ENCODE measurements at places on chromosomes 16 and 17.

DNA sequence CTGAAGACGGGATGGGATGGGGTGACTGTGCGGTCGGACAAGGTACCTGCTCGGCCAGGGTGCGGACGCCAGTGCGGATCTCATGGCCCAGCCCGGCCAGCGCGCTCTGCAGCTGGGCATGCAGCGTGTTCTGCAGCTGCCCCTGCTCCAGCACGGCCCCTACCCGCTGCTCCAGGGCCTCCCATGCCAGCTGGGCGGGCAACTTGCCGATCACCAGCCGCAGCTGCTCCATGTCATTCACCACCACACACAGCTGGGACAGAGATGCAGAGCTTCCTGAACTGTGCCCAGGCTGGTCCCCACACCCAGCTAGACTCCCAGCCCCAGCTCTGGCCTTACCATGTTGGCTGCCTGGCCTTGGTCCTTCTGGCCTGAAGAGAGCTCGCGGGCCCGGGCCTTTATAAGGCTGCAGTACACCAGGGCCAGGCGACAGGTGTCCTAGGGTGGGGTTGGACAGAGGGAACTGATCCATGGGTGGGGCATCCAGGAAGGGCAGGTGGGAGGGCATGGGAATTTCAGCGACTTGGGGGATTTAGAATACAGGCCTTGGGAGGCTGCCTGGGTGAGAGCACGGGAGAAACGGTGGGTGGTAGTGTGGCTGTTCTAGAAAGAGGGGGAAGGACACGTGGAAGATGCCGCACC is 9.8 kb downstream of the UNC13D start:
- no peak for DNase-seq

- no peak for DNase-seq
Measured at GRCh38 chr17:6476810-6477179, 32.5 kb downstream of the PIMREG start.

GRCh38 chr16:87970186-87970585 is 19.0 kb downstream of the BANP start:
- DNase-seq, result no peak

- peak; percentile 88 for DNase-seq
Measured at GRCh38 chr16:2842340-2843000, 12.4 kb downstream of the ZG16B start.

- no peak for DNase-seq
Measured at GRCh38 chr17:65891231-65891735, 300.6 kb downstream of the CEP112 start.

DNA sequence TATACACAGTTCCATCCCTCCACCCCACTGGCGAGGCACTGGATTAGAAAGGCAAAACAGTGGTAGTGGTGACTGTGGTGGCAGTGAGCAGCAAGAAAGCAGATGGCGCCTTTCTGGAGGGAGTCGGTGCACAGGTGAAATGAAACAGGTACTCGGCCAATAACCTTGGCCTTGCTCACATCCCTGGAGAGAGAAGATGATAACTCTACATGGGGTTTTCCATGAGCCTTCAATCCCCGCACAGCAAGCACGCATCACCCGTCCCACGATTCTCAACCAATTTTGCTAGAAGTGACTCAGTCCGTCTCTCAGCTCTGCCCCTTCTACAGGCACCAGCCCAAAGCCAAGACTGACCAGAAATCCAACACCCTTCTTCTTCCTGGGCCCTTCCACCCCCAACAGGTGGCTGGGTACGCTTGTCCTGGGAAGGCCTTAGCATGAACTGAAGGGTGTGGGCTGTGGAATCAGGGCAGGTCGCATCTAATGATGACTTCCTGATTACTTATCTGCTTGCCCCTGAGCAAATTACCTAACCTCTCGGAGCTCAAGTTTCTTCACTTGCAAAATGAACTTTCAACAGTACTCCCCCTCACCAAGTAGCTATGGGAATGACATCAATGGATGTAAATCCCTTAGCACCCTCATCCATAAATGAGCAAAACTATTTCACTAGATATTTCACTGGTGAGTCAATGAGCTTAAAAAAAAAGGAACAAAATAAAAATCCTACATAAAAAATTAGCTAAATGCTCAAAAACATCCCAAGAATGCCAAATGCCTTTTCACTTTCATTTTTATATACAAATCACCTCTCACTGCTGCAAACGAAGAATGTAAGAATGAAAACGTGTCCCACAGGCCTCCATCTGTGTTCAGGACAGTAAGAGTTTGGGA is 18.0 kb downstream of the XPO6 start:
- DNase-seq, result peak; percentile 51

DNA sequence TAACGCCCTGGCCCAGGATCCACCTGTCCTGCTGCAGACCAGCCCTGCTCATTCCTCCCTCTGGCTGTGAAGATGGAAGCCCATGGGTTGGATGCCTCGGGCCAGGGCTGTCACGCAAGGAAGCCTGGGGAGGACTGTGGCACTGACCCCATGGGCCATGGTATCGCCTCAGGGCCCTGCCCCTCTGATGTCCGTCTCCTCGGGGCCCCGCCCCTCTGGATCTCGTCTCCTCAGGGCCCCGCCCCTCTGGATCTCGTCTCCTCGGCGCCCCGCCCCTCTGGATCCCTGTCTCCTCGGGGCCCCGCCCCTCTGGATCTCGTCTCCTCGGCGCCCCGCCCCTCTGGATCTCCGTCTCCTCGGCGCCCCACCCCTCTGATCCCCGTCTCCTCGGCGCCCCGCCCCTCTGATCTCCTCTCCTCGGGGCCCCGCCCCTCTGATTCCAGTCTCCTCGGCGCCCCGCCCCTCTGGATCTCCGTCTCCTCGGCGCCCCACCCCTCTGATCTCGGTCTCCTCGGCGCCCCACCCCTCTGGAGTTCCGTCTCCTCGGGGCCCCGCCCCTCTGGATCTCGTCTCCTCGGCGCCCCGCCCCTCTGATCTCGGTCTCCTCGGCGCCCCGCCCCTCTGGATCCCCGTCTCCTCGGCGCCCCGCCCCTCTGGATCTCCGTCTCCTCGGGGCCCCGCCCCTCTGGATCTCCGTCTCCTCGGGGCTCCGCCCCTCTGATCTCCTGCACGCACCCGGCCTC is 24.0 kb downstream of the METRNL start:
- peak; percentile 48 for DNase-seq

- no peak for DNase-seq
Measured at GRCh38 chr17:19341211-19341631, 21.3 kb downstream of the B9D1 start.

DNA sequence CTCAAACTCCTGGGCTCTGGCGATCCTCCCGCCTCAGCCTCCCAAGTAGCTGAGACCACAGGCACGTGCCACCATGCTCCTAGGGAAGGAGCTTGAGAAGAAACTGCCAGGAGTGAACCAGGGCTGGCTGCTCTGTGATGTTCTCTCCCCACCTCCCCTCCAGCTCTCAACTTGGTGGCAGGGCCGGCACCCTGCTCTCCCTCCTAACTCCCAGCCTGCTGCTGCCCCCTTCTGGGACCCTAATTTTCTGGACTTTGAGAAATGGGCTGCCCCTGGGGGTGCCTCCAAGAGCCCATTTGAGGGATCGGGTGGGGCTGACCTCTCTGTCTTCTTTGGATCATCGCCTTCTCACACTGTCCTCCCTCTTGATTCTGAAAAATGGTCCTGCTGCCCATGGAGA is 14.9 kb upstream of the STAT3 start:
- DNase-seq, result peak; percentile 63

DNA sequence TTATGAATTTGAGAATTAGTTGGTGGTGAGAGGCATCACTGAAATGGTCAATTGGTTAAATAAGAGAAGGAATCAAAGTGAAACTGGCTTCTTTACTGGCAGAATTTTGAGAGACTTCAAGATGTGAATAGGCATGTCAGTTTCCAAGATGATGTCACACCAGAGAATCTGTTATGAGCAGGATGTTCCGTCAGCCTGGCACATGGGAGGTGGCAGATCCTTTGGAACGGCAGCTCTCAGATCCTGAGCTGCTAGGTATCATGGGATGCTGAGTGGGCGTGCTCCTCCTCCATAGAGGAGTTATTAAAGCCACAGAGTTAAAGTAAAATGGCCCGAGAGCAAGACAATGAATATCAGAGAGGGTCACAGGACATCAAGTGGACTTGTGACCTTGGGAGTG is 444.3 kb upstream of the HSBP1 start:
- no peak for DNase-seq

DNA sequence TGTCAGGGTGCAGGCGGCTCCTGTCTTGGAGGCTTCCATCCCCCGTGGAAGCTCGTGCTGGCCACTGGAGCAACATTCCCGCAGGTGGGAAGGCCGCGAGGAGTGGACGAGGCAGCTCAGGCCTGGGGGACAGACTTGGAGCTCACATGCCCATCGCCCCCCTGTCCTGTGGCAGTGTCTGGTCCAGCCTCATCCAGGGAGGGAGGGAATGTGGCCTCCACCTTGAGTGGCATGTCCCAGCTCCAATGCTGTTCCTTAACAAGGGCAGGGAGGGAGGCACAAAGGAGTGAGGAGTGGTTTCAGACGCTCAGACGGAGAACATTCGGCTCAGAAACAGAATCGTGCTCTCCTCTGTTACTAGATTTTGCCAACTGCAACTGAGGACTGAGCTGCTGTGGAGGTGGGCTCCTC is 159.4 kb upstream of the CHMP6 start:
- no peak for DNase-seq

DNA sequence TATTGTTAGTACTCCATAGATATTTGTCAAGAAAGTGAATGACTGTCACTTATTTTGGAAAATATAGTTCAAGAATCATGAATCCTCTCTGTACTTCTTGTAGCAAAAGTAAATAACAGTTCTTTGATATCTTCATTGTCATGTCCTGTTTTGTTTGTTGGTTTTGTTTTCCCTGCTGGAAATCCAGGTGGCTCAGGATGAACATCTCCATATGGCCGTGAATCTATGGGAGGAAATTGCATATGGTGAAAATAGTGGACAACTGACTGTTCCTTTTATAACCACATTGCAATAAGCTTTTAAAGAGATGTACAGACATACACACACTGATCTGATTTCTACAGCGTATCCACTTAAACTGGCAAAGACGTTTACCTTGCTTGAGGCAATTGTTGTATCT is 637.0 kb upstream of the RBFOX1 start:
- DNase-seq, result no peak

DNA sequence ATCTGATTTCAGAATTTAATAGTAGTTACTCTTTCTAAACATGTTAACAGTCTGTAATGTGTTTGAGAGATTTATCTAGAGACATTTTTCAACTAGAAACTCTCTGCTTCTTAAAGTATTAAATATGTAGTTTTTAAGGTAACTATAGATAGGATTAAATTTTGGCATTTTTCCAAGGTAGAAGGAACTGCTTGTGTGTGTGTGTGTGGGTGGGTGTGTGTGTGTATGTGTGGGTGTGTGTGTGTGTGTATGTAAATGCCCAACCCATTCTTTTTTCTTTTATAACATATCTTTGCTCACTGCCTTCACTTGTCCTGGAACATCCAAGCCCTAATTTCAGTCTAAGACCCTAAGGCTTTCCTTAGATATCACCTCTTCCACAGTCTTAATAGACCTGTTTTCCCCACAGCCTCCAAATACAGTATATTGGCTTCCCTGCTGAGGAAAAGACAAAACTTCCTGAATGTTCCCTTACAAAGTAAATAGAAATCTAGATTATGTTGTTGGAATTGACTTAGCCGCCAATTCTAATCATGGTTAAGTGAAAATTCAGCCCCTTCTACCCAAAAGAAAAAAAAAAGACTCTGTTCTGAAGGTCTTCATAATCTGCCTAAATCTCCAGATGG is 33.5 kb downstream of the NUP93 start:
- DNase-seq, result no peak

GRCh38 chr16:63998-64913 is 8.2 kb downstream of the RHBDF1 start:
- DNase-seq, result no peak

- DNase-seq, result no peak
Measured at GRCh38 chr16:25040543-25040942, 25.4 kb upstream of the ARHGAP17 start.

- no peak for DNase-seq
Measured at GRCh38 chr17:49572226-49572625, 3.4 kb upstream of the NXPH3 start.

DNA sequence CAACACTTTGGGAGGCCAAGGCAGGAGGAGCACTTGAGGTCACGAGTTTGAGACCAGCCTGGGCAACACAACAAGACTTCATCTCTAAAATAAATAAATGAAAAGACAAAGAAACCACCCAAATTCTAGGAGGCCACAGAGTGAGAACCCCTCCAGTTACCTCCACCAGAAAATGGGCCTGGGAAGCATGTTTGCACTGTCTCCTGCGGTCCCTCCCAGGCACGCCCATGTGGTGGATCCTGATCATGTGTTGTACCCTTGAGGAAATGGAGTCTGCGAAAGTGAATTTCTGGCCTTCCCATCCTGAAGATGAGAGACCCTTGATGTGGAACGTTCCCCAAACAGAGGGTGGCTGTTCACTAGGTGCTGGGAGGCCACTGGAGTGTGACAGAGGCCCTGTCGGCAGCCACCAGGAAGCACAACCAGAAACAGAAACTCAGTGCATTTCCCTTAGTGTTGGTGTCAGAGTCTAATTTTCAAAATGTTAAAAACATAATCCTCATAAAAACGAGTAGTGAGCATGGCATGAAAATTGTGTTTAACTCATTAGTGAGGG is 19.2 kb upstream of the USP22 start:
- no peak for DNase-seq

DNA sequence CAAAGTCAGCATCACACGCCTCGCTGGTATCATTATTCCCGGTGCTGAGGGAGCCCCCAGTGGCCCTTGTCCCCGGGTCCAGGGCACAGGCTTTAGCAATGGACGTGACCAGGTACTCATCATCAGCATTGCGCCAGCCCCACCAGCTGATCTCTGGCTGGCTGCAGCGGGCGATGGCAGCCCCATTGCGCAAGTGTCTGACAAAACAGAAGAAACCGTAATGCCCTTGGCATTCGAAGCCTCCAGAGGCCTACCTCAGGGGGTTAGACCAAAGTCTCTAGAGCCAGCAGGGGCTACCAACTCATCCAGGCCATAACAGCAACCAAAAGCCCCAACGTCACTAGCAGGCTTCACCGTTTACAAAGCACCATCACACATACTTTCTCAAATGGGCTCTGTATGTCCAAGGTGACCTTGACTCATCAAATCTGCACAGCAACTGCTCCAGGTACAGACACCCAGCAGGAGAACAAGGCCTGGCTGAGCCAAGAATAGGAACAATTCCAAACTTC is 7.3 kb downstream of the MTMR4 start:
- DNase-seq, result no peak

DNA sequence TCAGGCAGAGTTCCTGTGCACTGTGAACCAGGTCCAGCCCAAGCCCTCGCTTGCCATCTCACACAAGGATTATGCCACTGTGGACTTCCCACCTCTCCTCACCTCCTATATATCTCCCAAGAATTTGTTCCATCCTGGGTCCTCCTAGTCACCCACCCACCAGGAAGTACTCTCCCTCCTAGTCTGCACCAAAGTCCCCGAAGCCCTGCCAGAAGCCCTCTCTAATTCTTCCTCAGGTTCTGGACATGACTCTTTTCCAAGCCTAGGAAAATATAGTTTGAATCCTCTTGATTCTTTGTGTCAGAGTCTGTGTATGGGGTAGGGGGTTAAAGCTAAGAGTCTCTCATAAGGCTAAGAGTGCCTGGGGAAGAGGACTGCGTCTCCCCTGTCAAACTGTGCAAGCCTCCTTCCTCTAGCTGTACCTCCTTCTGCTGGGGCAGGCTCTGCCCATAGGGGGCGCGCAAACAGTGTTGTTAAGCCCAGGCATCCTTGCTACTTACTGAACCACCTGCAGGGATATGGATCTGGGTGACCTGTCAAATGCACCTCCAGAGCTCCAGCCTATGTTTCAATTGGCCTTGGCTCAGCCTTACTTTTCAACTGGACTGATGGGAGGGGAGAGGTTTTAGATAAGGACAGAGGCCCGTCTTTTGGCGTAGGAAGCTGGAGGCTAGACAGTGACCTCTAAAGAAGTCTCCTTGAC is 16.6 kb upstream of the DLX4 start:
- DNase-seq, result peak; percentile 90

- no peak for DNase-seq
Measured at GRCh38 chr17:83082424-83082823, 3.0 kb downstream of the METRNL start.

- no peak for DNase-seq
Measured at GRCh38 chr16:85619101-85619891, 6.2 kb downstream of the GSE1 start.
